ENCODE measurements at places on chromosomes 7 and 10. TPM values are rescaled to one million over a fixed set of nuclear protein-coding genes. Genes with fewer than 3 reads are reported as not detected.

GRCh38 chr10:132471484-132471883, 66.1 kb upstream of the INPP5A start:
- H3K36me3 ChIP-seq = peaks cover 3% of the 10 kb centered on the region
- H3K4me1 ChIP-seq = no peaks in the 10 kb centered on the region
- no peak overlapping the region for H3K4me3 ChIP-seq
- H3K27ac ChIP-seq = no peak overlapping the region
- H3K27me3 ChIP-seq = no peaks in the 10 kb centered on the region

CCL26 gene
- total RNA-seq = 8.7 TPM

DNA sequence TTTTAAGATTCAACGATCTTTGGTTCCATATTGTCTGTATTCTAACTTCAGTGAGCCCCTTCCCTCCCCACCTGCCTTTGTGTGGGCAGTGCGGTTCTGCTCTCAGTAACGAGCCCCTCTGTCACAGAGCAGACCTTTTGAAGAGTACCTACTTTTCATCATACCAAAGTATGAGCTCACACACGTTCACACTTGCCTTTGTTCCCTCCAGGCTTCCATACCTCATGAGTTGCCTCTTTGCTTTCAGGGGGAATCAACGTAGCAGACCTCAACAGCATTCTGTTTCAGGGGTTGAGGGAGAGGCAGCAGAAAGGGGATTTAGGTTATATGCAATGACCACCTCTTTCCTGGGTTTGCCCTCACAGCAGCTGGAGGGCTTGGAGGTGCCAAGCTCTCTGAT, 211.4 kb upstream of the MDFIC start:
- no peak overlapping the region for H3K4me3 ChIP-seq
- H3K4me1 ChIP-seq = peaks cover 18% of the 10 kb centered on the region
- no peak for DNase-seq

DNA sequence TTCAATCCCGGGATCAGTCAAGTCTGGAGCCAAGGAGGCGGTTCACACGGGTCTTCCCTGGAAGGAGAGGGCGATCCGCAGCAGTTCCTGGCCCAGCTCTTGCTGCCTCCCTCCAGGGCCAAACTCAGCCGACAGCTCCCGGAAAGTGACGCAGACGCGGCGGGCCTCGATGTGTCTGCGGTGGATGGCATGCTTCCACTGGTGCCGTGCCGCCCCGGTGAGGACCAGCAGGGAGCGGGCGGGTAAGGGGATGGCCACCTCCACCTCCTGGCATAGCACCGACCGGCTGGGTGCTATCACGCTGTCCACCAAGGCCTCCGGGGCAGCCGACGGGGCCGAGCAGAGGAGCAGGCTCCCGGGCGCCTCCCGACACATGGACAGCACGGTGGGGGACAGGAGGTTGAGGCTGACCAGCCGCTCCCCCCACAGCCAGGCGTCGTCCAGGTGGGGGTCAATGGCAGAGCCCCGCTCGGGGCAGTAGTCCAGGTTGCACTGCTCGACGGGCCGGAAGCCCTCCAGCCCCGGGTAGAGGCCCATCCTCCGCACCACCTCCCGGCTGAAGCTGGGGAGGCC, 7.2 kb downstream of the ALKBH4 start:
- no peak overlapping the region for H3K27ac ChIP-seq
- H3K4me3 ChIP-seq = no peak overlapping the region
- no peak for DNase-seq
- H3K36me3 ChIP-seq = peaks cover 40% of the 10 kb centered on the region
- H3K27me3 ChIP-seq = no peaks in the 10 kb centered on the region
- H3K4me1 ChIP-seq = no peaks in the 10 kb centered on the region

NT5C3A gene
- 22.9 TPM for total RNA-seq

DDX50 gene
- 50.2 TPM for total RNA-seq

RELN gene
- total RNA-seq = 0.02 TPM

DNA sequence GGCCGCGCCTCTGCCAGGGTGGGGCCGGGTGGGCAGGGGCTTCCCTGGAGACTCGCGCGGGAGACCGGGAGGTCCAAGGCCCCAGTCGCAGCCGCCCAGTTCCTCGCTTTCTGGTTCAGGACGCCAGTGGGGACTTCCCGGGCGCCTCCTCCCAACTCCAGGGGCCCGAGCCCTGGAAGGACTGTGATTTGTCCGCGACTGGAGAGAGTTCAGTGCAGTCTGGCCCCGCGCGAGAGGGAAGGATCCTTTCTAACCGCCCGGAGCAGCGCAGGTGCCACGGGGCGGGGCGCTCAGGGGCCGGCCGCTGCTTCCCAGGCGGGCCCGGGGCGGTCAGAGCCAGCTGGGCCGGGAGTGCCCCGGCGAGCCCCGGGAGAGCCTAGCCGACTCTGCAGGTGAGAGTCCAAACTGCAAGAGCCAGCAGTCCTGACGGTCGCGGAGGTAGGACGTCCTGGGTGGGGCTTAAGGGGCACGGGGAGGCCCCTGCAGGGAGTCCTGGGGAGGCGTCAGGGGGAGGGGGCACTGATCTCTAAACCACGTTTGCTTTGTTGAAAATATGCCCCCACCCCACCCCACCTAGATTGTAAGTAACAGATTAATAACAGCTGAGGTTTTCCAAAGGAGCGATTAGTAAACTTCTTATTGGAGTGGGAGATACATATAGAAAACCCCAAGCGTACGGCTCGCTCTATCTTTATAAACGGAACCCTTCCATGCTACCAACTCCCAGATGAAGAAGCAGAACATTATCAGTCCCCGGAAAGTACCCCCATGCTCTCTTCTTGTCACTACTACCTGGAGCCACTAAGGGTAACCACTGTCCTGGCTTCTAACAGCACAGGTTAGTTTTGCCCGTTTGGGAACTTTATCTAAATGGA, 8.2 kb downstream of the NKX2-3 start:
- H3K4me1 ChIP-seq = no peaks in the 10 kb centered on the region
- H3K4me3 ChIP-seq = peak overlapping the region; percentile 62
- no peak overlapping the region for H3K27ac ChIP-seq
- H3K27me3 ChIP-seq = peaks cover 80% of the 10 kb centered on the region
- H3K36me3 ChIP-seq = no peaks in the 10 kb centered on the region

GRCh38 chr7:16668049-16668858, 22.3 kb downstream of the BZW2 start:
- H3K4me1 ChIP-seq = peaks cover 3% of the 10 kb centered on the region
- no peak overlapping the region for H3K27ac ChIP-seq
- DNase-seq = no peak
- no peak overlapping the region for H3K4me3 ChIP-seq
- no peaks in the 10 kb centered on the region for H3K27me3 ChIP-seq

GRCh38 chr10:101952191-101952590, 103.8 kb downstream of the ARMH3 start:
- no peaks in the 10 kb centered on the region for H3K4me1 ChIP-seq
- DNase-seq = no peak
- peaks cover 10% of the 10 kb centered on the region for H3K36me3 ChIP-seq
- no peak overlapping the region for H3K27ac ChIP-seq
